SHP77 (cell line): ENCODE measurements at places on chromosomes 3 and 15.

DNA sequence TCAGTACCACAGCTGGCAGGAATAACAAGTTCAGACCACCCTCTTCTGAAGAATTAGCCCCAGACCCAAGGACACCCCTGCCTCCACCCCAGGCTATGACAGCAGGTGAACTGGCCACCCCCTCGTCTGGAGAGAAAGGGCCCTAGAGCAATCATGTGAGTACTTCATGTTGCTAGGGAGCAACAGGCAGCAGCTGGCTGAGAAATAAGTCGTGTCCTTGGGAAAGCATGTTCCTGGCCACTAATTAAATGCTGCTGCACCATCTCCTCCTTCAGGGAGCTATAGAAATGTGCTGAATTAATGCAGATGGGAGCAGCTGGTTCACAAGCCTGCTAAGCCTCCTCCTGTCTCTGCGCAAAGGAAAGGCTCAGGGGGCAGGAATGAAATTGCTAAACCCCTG lies 31.5 kb downstream of the MRPS11 start:
- no peak for DNase-seq

- no peak for DNase-seq
Observed at GRCh38 chr15:27774638-27775037, 324.5 kb downstream of the OCA2 start.

- no peak for DNase-seq
Observed at GRCh38 chr3:176051766-176052165, 1145.5 kb downstream of the TBL1XR1 start.

- no peak for DNase-seq
Observed at GRCh38 chr3:127204841-127205582, 12.1 kb downstream of the PRR23E start.

DNA sequence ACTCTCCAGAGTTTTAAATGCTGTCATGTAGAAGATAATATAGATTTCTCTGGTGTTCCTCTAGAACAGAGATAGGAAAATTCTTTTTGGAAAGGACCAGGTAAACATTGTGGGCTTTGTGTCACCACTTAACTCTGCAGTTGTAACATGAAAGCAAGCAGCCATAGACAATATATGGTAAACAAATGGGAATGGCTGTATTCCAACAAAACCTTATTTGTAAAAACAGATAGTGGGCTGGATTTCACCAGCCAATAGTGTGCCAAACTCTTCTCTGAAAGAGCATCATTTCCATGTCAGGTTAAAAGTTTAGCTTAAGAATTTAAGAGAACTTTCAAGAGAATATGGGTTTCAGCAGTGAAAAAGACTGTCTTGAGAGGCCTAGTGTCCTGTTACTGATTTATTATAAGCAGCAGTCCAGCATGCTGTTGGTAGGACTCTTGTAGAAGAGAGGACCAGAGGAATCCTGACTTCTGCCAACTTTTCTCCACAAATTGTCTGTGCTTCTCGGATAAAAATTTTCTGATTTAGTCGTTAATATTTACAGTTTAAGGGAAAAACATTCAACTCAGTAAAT lies 107.7 kb downstream of the TCF12 start:
- DNase-seq = no peak

GRCh38 chr3:12372741-12373280 lies 83.9 kb downstream of the PPARG start:
- no peak for DNase-seq

GRCh38 chr3:20066850-20067617 lies 26.8 kb downstream of the KAT2B start:
- no peak for DNase-seq

- DNase-seq = no peak
Observed at GRCh38 chr15:25515633-25516032, 76.8 kb upstream of the UBE3A start.

DNA sequence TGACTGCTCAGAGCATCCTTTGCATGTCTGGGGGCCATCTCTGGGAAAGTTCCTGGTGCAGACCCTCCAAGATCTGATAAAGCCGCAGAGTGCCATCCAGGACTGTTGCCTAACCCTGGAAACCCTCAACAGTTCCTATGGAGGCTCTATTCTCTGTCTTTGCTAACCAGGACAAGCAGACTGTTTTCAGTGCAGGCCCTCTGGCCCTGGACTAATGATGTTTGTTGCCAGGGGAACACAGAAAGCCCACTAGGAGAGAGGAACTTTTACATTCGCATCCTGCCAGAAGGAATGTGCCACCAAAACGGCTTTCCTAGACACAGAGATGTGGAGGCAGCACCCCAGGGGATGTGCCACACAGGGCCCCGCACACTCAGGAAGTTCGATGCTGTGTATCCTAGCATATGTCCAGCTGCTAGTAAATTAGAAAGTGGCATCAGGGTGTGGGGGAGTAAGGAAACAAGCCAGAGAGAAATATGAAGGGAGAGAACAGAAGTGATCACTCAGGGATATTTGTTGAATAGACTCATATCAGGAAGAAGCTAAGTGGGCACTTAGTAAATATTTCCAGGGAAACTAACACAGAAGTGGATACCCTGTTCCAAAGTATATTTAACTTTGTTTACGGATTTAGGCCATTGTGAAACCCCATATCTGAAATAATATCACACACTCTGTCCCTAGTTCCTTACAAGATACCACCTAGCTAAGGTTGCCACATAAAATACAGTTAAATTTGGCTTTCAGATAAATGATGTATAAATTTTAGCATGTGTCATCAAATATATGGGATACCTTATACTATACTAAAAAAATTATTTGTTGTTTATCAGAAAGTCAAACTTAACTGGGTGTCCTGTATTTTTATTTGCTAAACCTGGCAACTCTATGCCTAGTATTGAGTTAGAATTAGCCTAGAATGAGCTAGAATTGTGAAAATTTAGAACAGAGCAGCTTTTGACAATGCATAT lies 29.9 kb upstream of the TMOD3 start:
- DNase-seq = no peak

DNA sequence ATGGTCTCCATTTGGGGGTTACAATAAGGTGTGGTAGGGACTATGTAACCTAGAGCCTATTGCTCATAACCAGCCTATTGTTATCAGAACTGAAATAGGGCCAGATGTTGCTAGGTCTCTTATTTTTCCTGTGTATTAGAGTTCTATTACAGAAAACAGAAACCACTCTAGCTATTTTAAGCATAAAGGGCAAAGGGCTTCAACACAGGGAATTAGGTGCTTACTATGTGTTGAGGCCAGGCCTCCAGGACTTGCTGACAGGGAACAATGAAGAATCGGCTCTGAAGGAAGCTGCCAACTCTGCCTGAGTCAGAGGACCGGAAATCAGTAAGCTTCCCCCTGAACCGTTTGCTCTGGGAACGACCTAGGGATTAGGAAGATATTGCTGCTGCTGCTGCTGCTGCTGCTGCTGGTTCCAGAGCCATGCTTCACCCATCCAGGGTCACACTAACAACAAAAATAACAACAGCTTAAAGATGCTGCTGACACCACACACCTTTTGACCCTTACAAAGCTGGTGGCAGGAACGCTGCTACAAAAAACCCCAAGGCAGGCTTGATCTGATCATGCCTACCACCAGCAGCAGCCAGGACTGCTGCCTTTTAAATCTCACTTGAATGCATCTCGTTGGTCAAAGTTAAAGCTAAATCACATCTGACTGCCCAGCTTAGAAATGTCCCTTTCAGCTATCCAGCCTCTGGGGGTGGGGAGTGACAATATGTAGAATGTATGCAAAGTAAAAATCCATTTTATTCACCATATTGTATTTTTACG lies 276.9 kb upstream of the IL12A start:
- no peak for DNase-seq

GRCh38 chr3:62982795-62983455 lies 107.7 kb upstream of the CADPS start:
- DNase-seq = no peak

DNA sequence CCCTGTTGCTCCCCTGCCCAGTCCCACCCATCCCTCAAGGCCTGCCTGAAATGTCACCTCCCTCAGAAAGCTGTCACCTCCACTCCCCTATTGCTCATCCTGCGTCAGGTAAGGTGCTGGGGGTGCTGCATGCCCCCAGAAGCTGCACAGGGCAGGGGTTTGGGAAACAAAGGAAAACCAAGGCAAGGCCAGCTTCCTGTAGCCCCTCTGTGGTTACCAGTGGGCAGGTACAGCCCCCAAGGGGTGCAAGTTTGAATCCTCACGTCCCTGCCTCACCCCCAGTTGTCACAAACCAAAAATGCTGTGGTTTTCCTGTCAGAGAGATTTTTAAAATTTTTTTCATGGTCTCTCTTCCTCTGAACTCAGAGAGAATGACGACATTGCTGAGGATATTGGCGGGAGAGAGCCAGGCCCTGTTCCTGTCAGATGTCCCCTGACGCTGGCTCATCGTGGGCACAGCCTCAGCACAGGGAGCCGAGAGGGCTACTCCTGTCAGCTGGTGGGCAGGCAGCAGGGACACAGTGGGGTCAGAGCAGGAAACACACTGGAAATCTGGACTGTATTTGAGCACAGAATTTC lies 27.0 kb downstream of the PSTPIP1 start:
- no peak for DNase-seq

- DNase-seq = no peak
Observed at GRCh38 chr3:172076212-172076611, 36.8 kb downstream of the FNDC3B start.

- peak; percentile 12 for DNase-seq
Observed at GRCh38 chr15:93331545-93332167, 242.6 kb upstream of the RGMA start.

- DNase-seq = no peak
Observed at GRCh38 chr15:80034629-80035028, 24.8 kb upstream of the ZFAND6 start.

DNA sequence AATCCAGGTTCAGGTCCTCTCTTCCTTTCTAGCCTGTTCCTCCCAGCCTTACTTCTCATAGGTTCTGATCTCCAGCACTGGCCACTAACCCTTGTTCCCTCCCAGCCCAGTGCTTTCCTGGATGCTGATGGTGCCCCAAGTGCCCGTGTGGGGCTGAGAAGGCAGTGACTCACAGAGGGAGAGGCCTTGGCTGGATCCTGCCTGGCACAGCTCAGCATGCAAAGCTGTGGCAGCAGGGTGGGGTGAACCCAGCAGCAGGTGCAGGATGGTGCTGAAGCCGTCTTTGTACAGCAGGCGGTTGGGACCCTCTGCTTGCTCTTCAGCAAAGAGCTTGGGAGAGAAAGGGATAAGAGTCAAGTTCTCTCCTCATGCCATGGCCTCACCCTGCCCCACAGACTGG lies 7.6 kb downstream of the LPCAT4 start:
- DNase-seq = no peak

DNA sequence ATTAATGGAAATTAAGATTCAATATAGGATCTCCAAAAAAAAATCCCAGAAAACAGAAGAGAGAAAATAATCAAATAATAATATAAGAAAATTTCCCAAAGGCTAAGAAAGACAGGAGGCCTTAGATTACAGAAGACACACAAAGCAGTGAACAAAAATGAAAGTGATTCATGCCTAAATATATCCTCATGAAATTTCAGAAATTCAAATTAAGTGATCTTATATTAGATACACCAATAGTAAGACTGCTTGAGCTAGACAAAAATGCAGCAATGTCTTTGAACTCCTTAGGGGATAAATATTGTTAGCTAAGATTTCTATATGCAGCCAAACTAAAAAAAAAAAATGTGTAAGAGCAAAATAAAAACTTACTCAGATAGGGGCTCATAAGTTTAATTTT lies 44.6 kb upstream of the ARPP21 start:
- no peak for DNase-seq
